HS-27A (cell line): ENCODE measurements at places on chromosomes 13 and 19.

DNA sequence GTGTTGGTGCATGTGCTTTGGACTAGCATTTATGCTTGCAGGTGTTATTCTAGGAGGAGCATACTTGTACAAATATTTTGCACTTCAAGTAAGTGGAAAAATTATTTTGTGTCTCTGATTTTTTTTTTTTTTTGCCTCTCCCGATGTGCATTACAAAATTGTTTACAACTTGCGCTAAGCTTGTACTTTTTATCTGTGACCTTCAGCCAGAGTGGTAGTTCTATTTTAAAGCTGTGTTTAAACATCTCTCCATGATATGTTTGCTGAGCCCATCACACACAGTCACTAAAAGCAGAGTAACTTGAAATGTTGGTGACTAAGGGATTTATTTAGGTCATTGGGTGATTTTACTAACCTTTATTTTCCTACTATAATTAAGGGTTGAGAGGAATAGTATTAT, 20.8 kb downstream of the ITM2B start:
- no peak for DNase-seq

- no peak for DNase-seq
Measured at GRCh38 chr19:15397236-15397635, 17.6 kb upstream of the AKAP8 start.

DNA sequence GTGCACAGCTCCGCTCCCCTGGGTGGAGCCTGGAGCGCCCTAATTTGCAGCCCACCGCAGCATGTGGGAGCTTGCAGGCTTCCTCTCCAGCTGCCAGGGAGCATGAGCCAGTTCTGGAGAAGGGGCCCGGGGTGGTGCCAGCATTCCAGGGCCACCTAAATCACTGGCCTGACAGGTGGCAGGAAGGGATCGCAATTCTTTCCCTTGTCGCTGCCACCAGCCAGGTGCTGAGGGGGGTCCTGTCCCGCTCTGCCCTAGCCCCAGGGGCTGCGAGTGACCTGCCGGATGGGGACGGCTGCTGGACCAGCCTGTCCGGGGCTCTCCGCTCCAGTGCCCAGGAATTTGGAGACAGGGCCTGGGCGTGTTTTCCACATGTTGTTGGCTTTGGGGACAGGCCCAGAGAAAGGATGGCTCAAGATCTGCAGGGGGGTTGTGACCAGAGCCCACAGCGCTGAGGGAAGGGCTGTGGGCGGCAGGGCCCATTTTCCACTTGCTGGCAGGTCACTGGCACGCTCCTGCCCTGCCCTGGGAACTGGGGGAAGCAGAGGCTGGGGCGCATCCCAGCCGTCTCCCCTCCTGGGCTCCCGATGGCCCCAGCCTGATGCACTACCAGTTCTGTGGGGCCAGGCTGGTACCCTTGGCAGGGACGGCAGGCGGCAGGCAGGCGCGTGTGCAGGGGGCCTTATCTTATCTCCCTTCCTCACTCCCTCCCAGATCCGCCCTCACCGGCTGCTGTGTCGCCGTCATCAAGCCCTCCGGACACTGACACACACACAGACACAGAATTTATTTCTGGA, 9.5 kb downstream of the NDUFA11 start:
- no peak for DNase-seq

DNA sequence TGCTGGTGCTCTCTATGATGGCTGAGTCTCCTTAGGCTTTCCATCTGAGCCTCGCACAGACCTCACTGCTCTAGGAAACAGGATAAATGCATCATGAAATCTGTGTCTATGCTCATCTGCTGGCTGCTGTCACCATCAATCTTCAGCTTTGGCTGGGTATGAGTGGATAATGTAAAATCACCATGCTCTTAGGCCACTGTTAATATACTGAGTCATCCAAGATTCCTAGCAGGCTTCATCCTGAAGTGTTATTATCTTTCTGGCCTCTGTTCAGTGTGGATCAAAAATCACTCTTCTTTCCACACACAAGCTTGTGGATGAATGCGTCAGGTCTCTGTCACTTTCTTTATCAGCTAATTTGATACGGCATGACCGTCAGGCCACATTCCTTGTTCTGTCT, 317.4 kb downstream of the NALCN start:
- no peak for DNase-seq

- DNase-seq, result no peak
Measured at GRCh38 chr13:83881917-83882605, at the start of gene SLITRK1. TSS of gene SLITRK1 (minus strand) at chr13:83882474. CDS start at chr13:83881507, 967 bp downstream.

DNA sequence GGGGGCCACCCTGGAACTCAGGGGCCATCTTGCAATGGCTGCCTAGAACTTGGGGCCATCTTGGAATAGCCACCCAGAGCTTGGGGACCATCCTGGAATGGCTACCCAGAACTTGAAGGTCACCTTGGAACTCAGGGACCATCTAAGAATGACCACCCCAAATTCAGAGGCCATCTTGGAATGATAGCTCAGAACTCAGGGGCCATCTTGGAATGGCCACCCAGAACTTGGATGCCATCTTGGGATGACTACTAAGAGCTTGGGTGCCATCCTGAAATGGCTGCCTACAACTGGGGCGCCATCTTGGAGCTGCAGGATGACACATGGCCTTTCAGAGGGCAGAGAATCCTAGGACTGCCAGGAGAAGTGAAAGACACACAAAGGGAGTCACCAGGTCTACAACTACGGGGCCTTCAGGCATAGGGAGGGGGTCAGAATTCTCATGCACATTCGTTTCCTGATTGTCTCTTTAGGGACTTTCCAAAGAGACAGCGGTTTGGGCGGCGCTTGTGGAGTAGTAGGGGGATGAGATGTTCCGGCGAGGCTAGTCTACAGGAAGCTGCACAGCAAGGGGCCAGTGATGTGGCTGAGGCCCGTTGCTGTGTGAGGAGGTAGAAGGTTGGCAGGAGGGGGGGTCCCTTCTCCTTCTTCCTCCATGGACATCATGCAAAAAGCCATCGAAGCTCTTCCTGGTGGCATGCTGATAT, 125.0 kb downstream of the IER2 start:
- DNase-seq, result no peak

- no peak for DNase-seq
Measured at GRCh38 chr13:106407338-106407737, 128.1 kb downstream of the EFNB2 start.

GRCh38 chr19:30895946-30896345, 453.3 kb downstream of the TSHZ3 start:
- DNase-seq, result no peak

GRCh38 chr19:54949412-54949811, 2.1 kb upstream of the NLRP7 start:
- no peak for DNase-seq

- DNase-seq, result no peak
Measured at GRCh38 chr13:74133657-74134201, 475 bp downstream of the KLF12 start.

DNA sequence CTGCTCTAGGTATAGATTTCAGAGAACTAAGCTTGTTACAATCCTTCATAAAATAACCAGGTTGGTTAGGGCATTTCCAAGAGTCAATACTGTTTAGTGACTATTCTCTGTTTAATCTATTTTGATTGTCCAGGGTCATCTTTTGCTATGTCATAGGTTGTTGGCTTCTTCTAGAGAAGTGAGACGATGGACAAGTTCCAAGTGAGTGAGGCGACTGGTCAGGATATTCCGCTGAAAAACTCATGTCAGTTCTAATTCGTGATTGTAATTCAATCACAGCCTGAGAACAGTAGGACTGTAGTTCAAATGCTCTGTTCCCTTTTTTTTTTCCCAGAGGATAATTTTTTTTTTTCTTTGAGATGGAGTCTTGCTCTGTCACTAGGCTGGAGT, 15.8 kb upstream of the ALOX5AP start:
- no peak for DNase-seq

GRCh38 chr13:31427151-31428100, 227.7 kb downstream of the B3GLCT start:
- no peak for DNase-seq

- no peak for DNase-seq
Measured at GRCh38 chr13:100291624-100292023, 202.7 kb downstream of the PCCA start.

- no peak for DNase-seq
Measured at GRCh38 chr13:98517576-98518310, 59.2 kb downstream of the STK24 start.

DNA sequence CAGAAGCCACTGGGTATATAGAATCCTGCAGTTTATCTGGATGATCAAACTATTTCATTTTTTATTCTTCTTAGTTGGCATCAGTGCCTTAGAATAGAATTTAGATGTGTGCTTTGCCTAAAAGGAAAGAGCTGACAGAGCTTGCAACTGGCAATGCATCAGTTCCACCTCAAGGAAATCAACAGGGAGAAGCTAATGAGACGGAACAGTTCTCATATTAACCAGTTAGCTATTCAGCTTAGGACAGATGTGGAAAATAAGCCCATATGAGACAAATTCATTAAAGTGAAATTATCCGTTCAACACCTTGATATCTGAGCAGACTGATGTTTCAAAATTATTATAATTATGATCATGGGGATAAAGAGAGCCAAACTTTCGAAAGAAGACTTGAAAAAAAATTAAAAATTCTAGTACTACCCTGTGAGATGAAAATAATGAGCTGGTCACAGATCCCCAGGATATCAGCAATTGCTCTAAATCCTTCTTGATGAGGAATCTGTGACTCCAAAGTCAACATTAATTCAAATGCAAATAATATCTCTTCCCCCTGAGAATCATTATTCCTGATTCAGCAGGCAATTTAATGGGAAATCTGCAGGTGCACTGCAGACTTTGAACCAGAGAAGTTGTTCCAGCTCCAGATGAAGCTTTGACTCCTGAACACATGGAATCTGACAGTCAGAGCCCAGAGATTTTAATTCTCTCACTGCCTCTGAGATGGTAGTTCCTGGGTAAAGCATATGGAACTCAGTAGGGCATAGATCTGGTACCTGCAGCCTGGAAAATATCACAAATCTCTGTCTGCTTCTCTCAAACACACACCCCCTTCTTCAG, 486.8 kb downstream of the FOXO1 start:
- no peak for DNase-seq

DNA sequence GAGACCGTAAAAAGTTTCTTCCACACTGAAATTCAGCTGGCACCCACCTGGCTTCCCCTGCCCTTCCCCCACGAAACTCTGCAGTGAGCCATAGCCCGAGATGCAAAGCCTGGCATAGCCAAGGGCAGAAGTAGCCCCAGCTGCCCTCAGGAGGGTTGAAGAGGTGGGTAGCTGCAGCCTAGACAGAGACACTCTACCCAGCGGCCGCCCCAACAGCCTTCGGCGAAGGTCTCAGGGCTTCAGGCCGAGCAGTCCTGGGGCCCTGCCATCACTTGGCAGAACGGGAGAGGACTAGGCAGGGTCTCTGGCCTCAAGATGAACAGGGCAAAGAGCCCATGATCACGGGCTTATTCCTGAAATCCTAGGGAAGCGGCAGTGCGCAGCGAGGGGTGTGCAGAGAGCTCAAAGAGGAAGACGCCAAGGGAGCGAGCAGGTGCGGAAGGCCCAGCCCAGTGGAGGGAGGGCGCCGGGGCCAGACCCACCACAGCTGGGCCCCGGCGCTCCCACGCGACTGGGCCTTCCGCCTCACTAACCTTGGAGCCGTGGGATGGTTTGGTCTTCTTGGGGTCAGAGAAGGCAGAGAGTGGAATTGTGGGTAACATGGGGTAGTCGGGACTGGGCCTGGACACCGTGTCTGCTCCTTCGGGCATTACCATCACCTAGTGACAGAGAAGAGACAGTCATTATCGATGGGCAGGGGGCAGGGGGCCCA, 53.2 kb downstream of the MLLT1 start:
- no peak for DNase-seq

DNA sequence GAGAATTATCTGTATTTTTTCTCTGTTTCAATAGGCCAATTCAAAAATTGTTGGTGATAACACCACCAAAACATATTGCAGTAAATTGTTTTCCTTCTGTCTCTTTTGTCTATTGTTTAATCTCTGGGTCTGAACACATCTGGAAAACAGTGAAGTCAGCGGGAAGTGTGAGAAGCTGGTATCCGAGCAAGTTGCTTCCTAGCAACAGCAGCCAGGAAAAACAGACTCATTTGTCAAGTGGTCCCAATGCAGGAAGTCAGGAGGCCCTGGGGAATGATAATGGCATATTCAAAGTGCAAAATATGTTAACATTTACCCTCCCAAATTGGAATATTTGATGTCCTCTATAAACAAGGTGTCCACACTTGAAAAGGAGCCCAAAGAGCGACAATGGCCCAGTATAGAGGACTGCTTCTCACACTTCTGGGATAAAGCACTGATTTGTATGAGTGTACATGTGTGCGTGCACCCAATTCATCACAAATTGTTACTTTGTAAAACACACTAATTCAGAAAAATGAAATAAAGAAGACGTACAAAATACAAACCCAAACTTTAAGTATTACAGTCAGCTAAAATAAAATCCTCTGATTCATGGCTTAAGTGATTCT, 515.0 kb downstream of the TBC1D4 start:
- DNase-seq, result no peak

DNA sequence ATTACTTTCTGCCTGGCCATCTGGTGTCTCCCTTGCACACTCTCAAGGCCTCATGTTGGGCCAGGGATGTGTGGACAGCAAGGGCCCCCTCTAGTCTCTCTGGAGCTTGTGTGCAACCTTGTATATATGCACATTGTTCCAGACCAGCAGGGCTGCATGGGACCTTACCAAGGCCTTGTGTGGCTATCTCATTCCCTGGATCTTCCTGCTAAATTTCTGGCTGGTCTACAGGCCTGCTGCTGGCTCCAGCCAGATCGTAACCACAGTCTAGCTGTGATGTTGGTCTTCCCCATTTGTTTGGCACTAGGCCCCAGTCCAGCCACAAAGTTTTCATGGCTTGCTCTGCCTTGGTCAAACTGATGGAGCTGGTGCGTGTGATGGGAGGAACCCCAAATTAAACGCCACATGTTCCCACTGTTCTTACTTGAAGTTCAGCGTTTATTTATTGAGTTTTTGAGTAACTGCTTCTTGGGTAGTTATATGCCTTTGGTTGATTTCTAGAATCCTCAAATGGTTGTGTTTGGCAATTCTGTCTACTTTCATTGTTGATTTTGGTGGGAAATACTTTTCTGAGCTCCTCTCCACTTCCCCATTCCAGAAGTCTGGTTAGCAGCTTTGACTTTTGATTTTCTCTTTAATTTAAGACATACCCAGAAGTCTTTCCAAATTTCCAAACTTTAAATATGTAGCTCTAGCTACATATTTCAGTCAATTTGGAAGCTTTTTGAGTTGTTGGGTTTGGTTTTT, 56.4 kb downstream of the SIPA1L3 start:
- DNase-seq, result peak; percentile 54

DNA sequence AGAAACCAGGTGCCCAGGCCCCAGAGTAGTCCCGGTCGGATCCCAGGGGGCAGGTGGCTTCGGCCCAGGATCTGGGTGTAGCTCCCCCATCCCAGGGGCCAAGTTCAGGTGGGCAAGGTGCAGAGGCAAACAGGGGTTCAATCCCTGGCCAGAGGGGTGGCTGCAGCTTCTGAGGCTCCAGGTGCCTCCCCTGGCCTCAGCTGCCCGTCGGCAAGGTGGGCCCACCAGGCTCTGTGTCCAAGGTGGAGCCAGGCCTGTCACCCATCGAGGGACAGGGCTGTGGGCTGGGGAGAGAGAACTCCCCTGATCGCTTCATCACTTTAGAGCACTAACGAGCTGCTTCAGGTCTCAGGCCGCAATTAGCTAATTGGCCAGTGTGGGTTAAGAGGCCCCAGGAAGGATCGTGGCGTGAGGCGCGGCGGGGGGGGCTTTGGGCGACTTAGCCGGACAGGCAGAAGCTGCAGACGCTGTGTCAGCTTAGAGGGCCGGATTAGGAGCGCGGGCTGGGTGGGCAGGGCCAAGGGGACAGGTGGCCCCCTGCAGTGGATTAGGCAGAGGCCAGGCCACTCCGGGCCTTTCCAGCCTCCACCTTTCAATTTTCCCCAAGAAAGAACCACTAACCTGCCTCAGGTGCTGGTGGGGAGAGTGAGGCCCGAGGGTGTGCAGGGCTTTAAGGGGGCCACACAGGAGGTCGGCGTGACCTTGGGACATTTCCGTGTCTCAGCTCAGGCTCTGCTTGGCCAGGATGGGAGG, 2.8 kb upstream of the RAX2 start:
- DNase-seq, result no peak
